ENCODE measurements at places on chromosomes 7 and 10.

DNA sequence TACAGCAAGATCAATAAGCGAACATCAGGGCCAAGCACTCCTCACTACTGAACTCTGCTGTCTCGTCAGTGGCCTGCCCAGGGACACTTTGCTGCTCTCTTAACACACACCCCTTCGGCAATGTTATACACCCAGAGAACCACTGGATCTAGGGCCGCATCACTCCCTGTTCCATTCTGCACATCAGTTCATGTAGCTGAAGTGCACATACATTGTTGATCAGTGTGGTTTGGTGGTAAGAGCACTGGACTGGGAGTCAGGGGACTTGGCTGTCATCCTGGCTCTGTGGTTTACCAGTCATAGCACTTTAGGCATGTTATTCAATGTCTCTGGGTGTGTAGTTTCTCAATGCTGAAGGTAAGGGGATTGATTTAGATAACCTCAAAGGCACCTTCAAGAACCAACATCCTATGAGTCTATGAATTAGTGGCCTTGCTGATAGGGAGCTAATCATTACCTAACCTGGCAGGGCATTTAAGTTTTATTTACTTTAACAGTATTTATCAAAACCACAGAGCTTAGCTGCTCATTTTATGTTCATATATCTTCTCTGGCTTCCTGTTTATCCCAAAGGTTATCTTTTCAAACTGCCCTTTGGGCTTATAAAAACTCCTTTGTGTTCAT lies 24.8 kb downstream of the DUSP5 start:
- DNase-seq: no peak

GRCh38 chr10:1395481-1396296 lies 339.5 kb downstream of the WDR37 start:
- no peak for DNase-seq

DNA sequence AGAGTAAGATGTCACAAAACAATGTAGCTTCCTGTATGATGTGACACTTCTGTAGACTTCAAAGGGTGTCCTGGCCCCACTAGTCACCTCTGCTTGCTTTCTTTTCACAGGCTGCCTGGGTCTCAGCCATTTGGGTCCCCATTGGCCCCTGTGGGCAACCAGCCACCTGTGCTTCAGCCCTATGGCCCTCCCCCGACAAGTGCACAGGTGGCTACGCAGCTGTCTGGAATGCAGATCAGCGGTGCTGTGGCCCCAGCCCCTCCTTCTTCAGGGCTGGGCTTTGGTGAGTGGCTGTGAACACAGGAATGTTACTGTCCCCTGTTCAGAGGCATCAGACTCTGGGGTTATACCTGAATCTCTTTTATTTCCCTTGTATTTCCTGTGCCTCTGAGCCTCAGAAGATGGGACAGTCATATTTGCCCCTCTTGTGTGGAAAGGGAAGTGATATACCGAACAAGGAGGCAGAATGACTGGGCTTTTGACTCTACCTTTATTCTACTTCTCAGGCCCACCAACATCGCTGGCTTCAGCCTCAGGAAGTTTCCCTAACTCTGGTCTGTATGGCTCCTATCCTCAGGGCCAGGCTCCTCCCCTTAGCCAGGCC lies 15.4 kb downstream of the SEC24C start:
- no peak for DNase-seq

- no peak for DNase-seq
These were observed 187.8 kb downstream of the PPP1R17 start for GRCh38 chr7:31874631-31875386.

- no peak for DNase-seq
These were observed 92.7 kb downstream of the FZD1 start for GRCh38 chr7:91356915-91357314.

DNA sequence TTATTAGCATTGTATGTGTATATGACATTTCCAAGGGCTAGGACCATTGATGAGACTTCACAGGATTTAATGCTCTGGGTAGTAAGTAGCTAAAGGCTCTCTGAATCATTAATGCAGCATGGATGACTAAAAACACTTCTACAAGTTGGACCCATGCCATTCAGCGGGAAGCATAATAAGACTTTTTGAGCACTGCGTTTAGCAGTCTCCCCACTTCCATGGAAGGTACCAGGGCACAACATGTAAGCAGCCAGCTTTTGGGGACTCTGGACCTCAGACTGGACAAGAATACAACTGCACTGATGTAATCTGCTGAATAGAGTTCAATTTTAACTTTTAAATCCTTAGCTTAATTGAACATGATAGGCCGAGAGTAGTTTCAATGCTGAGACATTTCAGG lies 191.7 kb upstream of the IMMP2L start:
- DNase-seq: no peak

- no peak for DNase-seq
These were observed 33.5 kb downstream of the FIGNL1 start for GRCh38 chr7:50416527-50417182.

- DNase-seq: no peak
These were observed 44.4 kb downstream of the SPDYE5 start for GRCh38 chr7:75536491-75536890.

DNA sequence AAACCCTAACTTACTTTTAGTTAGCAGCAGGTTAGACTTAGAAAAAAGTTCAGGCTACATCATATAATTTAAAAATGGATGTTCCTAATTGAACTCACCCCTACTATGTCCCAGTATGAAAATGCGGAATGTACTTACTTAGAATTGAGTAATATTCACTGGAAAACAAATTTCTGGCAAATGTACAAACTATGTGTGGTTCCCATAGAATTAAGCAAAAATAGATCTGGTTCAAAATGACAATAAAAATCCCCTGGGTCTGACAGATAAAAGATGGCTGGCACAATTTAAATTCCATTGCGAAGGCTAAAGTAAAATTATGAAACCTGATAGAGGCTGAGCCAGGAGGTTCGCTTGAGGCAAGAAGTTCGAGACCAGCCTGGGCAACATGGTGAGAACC lies 42.4 kb upstream of the PRKAR2B start:
- no peak for DNase-seq

GRCh38 chr10:11256896-11257295 lies 239.2 kb downstream of the CELF2 start:
- DNase-seq: no peak

- DNase-seq: no peak
These were observed 137.9 kb downstream of the ELFN1 start for GRCh38 chr7:1807821-1808600.

DNA sequence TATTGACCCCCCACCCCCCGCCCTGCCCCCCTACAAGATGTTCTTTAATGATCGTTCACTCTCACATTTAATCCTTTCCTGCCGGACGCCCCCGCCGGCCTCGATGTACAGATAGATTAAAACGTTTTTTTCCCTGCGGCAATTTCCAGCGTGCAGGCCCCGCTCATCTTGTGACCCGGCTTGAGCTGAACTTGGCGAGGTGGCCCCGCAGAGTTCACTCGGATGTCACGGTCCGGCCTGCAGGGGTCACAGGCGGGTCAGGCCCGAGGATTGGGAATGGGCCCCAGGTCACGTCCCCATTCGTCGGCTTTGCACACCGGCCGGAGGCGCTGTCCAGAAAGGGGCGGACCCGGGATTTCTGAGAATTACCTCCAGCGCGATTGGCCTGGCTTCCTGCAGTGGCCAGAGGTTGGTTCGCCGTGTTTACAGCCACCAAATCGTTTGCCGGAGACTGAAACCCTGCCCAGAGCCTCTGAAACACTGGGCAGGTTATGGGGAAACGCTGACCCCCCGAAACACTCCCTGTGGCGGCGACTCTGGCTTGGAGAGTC lies 1.9 kb upstream of the CYP26A1 start:
- DNase-seq: peak; percentile 11

DNA sequence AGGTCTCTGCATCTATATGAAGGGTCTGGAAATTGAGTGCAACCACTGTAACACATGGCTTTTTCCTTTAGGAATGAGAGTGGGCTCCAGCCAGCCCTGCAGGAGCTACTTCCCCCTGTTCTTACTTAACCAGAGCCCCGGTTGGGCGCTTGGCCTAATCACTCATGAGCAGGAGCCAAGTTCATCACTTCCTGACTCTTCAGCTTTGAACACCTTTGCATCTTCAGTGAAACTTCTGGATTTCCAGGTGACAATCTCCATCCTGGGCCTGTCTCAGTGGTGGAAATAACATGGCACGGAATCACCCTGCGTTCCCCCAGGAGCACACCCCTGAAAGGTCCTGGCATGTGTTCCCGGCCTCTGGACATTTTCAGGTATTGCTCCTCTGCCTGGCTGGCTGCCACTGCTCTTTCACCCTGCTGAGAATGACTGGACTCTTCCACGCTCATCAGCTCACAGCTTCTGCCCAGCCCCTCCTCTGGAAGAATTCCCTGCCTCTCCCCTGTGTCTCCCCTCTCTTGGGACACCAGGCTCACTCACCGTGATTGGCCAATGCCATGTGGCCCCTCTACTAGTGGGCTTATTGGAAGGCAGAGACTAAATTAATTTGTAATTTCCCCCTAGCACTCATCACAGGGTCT lies 229.1 kb upstream of the GRB10 start:
- DNase-seq: no peak

- DNase-seq: no peak
These were observed 17.6 kb upstream of the FGFR2 start for GRCh38 chr10:121615836-121616235.

- DNase-seq: no peak
These were observed 370.3 kb upstream of the CELF2 start for GRCh38 chr10:10647331-10647730.

- DNase-seq: no peak
These were observed 33.5 kb downstream of the CAMK2B start for GRCh38 chr7:44291733-44292419.

- no peak for DNase-seq
These were observed 167.3 kb downstream of the USP6NL start for GRCh38 chr10:11444155-11444530.

GRCh38 chr7:105178177-105178576 lies 164.2 kb downstream of the KMT2E start:
- no peak for DNase-seq

DNA sequence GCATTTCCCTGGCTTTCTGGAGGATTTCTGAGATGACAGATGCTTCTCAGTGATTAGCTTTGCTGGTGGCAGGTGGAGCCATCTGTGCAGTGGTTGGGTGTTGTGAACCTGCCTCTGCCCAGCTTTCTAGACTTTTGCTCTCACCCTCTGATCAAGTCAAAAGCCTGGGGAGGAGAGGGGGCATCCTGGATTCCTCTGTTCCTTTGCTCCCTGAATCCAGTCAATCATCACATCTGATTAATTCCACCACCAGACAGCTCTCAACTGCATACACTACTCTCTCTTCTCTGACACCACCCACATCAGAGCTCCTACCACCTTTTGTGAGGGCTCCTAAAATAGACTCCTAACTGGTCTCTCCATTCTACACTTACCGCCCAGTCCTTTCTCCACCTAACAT lies 283.5 kb downstream of the WDR11 start:
- no peak for DNase-seq

GRCh38 chr10:19993714-19994315 lies 177.6 kb downstream of the PLXDC2 start:
- no peak for DNase-seq

GRCh38 chr7:34747867-34748727 lies 90.1 kb downstream of the NPSR1 start:
- peak; percentile 68 for DNase-seq

DNA sequence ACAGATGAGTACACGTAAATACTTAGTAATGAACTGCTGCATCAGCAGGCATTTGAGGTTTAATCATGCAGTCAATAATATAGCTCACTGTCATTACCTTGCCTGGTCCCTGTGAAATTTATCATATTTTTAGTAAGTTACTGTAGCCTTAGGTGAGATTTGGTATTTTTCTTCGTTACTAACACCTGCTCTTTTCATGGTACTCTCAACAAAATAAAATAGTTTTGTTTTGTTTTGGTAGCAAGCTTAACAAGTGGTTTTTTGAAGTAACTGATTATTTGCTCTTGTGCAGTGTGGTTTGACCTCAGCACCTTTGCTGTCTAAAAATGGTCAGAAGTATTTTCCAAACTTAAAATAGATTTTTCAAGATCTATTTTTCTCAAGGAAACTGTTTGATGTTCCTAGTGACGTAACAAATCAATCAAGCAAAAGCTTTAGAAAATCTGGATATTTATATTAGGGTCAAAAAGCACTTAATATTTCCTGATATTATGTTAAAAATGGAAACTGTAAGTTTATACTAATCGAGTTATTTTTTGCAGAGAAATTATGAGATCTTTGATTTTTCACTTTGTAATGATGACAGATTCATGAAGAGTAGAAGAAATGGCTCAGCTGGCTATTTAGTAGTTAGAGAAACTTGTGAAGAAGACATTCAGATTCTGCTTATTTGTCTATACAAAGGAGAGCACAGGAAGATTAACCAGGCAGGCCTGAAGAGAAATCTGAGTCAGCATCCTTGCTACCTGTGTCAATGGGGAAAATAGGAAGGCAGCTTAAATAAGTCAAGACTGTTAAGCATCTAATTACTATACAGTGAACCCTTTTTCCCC lies 21.0 kb upstream of the RPA3 start:
- no peak for DNase-seq

- no peak for DNase-seq
These were observed 100.8 kb downstream of the ATXN7L1 start for GRCh38 chr7:105775580-105775979.

- no peak for DNase-seq
These were observed 35.5 kb upstream of the HABP2 start for GRCh38 chr10:113517165-113517900.

GRCh38 chr10:100735087-100735336 lies 10.4 kb upstream of the PAX2 start:
- no peak for DNase-seq

- peak; percentile 60 for DNase-seq
These were observed 42.7 kb upstream of the CHST3 start for GRCh38 chr10:71921324-71922027.

DNA sequence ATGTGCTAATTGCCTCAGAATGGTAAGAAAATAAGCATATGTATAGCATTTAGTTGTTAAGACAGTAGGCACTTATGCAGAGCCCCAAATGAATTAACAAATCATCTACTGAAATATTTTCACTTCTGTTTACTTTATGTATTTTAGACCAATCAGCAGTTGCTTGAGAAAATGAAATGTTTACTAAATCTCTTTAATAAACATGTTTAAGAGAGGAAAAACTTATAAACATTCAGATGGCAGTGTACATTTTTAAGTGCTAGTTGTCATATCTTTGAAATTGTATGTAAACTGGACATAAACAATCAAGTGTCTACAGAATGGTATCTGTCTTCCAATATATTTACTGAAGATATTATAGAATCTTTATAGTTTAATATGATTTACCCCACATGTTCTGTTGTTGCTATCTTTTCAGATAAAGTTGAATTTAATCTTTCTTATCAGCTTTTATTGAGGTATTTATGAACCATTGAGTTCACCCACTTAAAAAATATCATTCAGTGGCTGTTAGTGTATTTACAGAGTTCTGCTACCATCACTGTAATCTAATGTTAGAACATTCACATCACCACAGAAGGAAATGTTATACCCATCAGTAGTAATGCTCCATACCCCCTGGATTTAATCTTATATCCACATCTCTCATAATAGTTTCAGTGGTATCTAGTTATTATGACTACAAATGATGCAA lies 264.3 kb downstream of the ADK start:
- no peak for DNase-seq

DNA sequence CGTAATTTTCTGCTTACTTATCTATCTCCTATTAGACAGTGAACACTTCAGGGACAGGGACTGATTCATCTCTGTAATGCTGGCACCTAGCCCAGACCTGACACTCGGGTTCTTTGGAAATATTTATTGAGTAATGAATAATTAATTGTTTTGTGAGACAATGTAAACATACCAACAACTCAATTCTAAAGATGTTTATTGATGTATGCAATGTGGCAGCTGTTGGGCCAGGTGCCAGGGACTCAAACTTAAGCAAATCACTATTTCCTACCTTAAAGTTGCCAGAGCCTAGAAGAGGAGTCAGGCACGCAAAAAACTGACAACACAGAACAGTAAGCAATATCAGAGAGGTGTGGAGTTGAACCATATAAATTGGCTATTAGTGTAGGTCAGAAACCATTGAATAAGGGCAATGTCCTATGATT lies 63.6 kb upstream of the BMPER start:
- DNase-seq: no peak

Measured in heart right ventricle (tissue), 16 donors.